ENCODE measurements at places on chromosomes 16 and 17. TPM values are rescaled to one million over a fixed set of nuclear protein-coding genes. Genes with fewer than 3 reads are reported as not detected.

Gene FBXL16
- total RNA-seq = 0.07 TPM

Gene SMIM36
- total RNA-seq = not detected

Gene BAHCC1
- 6.6 TPM for total RNA-seq

DNA sequence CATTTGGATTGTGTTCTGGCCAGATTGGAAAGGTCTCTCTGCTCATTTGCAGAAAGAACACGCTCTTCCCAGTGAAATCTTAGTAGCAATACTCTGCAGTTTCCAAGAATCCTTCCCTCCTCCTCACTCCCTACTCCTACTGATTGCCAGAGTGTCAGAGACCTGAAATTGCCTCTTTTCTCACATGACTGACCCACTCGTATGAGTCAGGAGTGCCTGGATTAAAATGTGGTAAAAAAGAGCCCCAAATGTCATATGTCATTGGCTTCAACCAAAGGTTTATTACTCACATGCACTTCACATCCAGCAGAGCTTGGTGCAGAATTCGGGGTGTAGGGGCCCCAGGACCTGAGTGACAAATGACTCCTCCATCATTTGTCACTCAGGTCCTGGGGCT lies 39.7 kb upstream of the IRX3 start:
- no peak for DNase-seq
- no peak overlapping the region for H3K4me3 ChIP-seq
- no peaks in the 10 kb centered on the region for H3K4me1 ChIP-seq
- no peak overlapping the region for H3K27ac ChIP-seq
- H3K27me3 ChIP-seq = no peaks in the 10 kb centered on the region

DNA sequence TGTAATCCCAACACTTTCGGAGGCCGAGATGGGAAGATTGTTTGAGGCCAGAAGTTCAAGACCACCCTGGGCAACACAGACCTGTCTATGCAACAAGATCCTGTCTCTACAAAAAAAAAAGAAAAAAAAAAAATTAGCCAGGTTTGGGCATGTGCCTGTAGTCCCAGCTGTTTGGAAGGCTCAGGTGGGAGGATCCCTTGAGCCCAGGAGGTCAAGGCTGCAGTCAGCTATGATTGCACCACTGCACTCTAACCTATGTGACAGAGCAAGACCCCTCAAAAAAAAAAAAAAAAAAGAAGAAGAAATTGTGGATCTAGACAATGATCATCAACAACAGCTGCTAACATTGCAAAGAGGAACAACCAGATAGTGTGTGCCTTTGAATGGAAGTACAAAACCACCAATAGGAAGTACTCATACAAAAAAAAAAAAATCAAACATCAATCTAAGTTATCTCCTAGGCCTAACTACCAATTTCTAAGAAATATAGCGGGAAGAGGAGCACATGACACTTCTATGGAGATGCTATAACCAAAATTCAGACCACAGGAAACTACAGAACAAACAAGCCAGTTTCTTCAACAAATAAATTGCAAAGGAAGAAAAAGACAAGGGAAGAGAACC lies 258.7 kb downstream of the MRTFB start:
- DNase-seq = no peak
- H3K36me3 ChIP-seq = no peaks in the 10 kb centered on the region
- H3K4me1 ChIP-seq = peaks cover 12% of the 10 kb centered on the region

GRCh38 chr16:31084584-31085302 lies 4.0 kb downstream of the PRSS53 start:
- DNase-seq = peak; percentile 4
- no peaks in the 10 kb centered on the region for H3K27me3 ChIP-seq
- H3K4me1 ChIP-seq = no peaks in the 10 kb centered on the region
- H3K36me3 ChIP-seq = no peaks in the 10 kb centered on the region

DNA sequence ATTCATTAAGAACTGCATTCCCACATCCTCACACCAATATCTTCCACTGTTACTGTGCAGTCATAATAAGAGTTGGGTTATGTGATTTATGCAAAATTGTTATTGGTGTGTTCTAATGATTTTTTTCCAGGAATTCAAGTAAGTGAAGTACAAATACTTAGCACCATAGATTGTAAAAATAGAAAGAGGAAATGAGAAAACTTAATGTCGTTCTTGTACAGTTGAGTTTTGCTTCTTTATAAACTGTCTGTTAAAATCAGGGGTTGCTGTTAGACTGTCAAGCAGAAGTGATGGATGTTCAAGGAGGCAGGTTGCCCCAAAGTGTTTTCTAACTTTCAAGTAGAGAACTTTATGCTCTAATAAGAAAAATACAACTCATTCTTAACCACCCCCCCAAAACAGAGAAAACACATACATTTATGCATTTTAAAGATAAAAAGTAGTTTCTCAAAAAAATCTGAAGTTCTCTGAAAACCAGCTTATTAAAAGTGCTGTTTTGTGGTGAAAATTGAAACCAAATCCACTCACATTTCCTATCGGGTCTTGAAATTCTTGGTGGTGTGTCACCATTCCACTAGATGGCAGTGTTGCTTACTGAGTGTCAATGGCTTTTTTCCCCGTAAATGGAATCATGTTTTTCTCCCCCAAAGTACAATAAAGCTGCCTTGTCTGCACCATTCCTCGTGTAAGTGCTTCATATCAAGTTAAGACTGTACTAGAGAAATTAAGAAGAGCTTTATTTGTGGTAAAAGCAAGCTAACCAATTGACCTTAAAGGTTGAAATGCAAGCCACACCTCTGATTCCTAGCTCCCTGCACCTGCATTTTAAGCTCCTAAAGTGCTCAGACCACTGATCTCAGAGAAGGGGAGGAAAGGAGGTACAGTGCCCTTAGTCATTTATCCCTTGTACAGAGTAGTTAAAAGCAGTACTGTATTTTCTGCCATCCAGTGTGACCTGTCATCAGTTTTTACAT lies 4.7 kb upstream of the IGSF6 start:
- DNase-seq = peak; percentile 70
- no peaks in the 10 kb centered on the region for H3K27me3 ChIP-seq
- no peaks in the 10 kb centered on the region for H3K36me3 ChIP-seq
- H3K4me3 ChIP-seq = no peak overlapping the region
- H3K4me1 ChIP-seq = no peaks in the 10 kb centered on the region

DNA sequence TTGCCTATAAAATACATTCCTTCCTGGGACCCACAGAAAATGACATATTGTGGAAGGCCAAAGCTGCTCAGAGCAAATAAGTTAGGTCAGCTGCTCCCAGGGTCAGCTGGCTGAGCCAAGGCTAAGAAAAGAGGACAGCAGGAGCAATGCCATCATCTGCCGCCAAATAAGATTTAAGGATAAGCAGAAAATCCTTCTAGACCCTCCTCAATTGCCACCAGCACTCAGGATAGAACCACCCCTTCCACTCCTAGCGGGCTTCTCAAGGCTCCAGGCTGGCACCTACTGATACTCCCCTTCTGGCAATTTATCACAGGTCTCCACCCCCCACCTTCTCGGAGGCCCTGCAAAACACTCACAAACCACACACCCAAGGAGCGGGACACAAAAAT lies 22.9 kb downstream of the MBTPS1 start:
- H3K36me3 ChIP-seq = no peaks in the 10 kb centered on the region
- no peak for DNase-seq
- peaks cover 6% of the 10 kb centered on the region for H3K4me1 ChIP-seq
- H3K27ac ChIP-seq = no peak overlapping the region
- no peak overlapping the region for H3K4me3 ChIP-seq
- H3K27me3 ChIP-seq = no peaks in the 10 kb centered on the region

DNA sequence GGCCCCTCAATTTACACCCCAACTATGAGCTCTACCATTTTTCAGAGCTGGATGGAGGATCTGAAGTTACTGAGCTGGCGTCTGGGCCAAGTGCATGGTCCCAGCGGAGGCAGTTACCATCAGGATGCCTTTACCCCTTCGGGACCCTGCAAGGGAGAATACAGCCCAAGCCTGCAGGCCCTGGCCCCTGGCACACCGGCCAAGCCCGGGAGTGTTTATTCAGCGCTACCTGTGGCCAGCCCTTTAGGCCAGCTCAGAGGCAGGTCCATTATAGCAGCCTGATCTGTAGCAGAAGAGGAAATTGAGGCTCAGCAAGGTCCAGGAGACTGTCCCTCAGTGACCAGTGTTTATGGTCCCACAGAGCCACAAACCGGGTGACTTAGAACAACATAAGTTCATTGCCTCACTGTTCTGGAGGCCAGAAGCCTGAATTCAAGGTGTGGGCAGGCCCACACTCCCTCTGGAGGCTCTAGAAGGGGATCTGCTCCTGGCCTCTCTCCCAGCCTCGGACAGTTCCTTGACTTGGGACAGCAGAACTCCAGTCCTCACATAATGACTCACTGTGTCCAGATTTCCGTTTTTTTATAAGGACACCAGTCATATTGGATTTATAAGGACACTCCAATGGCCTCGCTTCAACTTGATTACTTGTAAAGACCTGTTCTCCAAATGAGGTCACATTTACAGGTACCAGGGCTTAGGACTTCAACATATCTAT lies 8.8 kb downstream of the SEC14L5 start:
- H3K36me3 ChIP-seq = no peaks in the 10 kb centered on the region
- no peaks in the 10 kb centered on the region for H3K27me3 ChIP-seq
- H3K4me3 ChIP-seq = no peak overlapping the region
- H3K27ac ChIP-seq = no peak overlapping the region
- no peak for DNase-seq

DNA sequence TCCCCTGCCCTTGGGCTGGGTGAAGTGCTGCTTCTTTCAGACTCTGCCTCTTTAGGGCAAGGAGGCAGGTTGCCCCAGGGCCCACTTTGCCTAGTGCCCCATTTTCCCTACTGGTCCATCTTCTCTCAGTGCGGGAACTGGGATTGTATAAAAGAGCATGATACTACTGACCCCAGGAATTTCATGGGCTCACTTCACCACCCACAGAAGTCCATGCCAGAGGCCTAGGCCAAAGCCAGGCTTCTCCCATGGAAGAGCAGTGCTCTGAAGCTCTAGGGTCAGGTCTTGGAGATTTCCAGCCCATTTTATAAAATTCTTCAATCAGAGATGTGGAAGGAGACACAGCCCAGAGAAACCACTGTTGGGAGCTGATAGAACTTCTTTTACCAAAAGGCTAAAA lies 5.7 kb downstream of the CACNG1 start:
- no peak overlapping the region for H3K27ac ChIP-seq
- no peak for DNase-seq
- no peak overlapping the region for H3K4me3 ChIP-seq
- H3K4me1 ChIP-seq = no peaks in the 10 kb centered on the region

- no peaks in the 10 kb centered on the region for H3K36me3 ChIP-seq
- H3K4me3 ChIP-seq = no peak overlapping the region
- no peak for DNase-seq
- no peaks in the 10 kb centered on the region for H3K4me1 ChIP-seq
- H3K27me3 ChIP-seq = no peaks in the 10 kb centered on the region
Measured at GRCh38 chr17:6532441-6532885, 23.9 kb downstream of the PITPNM3 start.

DNA sequence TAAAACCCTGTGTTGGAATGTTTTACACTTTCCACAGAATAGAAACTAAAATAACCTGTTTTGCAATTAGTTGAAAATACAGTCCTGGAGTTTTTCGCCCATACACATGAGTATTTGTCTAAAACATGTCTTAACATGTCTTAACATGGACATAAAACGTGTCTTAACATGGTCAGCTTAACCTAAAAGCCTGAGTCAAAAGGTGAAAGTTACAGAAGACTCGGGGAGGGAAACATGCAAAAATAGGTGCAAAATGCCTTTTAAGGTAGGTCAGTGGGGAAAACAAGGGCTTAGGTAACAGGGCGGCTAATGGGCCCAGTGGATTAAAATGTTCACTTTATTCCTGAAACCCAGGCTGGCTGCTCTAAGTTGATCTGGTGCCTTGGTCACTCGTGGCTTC lies 56.1 kb upstream of the RBL2 start:
- H3K4me1 ChIP-seq = no peaks in the 10 kb centered on the region
- no peaks in the 10 kb centered on the region for H3K36me3 ChIP-seq
- H3K27me3 ChIP-seq = no peaks in the 10 kb centered on the region
- H3K27ac ChIP-seq = no peak overlapping the region

DNA sequence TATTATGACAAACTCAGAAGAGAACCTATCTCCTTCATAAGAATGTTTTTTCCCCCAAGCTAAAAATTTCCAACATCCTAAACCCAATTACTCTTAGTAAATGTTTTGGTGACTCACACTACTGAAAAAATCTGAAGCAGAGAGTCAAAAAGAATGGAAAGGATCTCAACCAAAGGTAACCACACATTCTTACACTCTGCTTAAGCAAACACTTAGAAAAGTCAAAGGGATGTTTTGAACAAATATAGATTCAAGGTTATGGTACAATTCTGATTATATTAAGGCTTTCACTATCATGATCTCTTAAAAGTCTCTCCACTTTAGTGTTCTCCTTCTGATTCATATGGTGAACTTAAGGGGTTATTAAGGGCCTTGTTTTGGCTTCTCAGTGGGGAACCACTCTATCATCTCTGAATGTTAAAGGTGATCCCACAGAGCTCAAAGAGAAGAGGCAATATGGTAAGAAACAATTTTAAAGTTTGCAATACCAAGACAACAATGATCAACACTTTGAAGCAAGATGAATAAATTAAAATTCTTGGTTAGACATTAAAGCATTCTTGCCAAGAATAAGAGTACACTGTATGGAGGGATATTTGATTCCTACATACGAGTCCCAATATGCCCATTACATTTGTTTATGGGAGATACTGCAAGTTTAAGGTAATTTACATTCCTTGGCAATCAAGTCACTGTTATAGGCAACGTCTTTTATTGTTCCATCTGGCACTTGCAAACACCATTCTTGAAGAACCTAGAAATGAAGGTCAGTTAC lies 69.2 kb downstream of the CDC27 start:
- H3K27ac ChIP-seq = no peak overlapping the region
- H3K36me3 ChIP-seq = peaks cover 5% of the 10 kb centered on the region
- H3K4me1 ChIP-seq = no peaks in the 10 kb centered on the region
- H3K27me3 ChIP-seq = no peaks in the 10 kb centered on the region
- DNase-seq = no peak
- H3K4me3 ChIP-seq = no peak overlapping the region

DNA sequence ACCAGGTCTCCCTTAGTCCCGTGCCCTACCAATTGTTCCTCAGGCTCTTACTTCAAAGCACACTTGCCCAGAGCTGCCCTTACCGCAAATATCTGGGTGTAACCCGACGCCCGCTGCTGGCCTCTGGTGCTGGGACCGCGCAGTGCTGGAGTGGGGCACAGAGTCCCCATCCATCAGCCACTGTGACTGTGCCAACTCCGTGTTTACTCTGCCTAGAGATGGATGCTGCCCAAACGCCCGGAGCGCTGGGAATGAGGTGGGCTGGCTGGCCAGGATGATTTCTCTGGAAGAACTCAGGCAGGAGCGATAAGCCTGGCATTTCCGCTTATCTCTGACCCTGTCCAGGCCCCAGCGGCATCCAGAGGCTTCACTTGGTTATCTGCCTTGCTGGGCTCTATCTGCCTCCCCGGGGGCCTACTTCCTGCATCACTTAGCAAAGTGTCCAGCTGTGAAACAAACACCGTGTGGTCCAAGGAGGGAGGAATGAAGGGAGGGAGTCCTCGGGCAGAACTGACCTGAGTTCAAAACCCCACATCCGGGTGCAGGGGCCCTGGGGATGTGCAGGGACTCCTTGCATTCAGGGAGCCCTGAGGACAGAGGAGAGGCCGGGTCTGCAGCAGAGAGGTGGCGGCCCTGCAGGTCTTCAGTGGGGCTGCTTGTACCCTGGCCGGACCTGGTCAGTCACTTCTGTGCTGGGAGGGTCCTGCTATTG lies 9.4 kb upstream of the MYLK3 start:
- peaks cover 8% of the 10 kb centered on the region for H3K4me1 ChIP-seq
- H3K4me3 ChIP-seq = no peak overlapping the region
- peak; percentile 34 for DNase-seq
- H3K27ac ChIP-seq = no peak overlapping the region

All from hepatocyte (in vitro differentiated cells).